ENCODE measurements at places on chromosomes 7 and 10.

DNA sequence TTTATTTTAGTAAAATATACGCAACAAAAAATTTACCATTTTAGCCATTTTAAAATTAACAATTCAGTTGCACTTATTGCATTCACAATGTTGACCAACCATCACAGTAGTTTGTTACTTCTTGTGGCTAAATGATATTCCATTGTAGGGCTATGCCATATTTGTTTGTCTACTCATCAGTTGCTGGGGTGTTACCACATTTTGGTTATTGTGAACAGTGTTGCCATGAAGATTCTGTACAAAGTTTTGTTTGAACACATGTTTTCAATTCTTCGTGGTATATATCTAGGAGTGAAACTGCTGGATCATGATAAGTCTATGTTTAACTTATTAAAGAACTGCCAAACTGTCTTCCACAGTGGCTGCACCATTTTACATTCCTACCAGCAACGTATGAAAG, 46.3 kb upstream of the ZNF365 start:
- DNase-seq, result no peak

GRCh38 chr7:39721345-39721744, 98.0 kb downstream of the RALA start:
- no peak for DNase-seq

DNA sequence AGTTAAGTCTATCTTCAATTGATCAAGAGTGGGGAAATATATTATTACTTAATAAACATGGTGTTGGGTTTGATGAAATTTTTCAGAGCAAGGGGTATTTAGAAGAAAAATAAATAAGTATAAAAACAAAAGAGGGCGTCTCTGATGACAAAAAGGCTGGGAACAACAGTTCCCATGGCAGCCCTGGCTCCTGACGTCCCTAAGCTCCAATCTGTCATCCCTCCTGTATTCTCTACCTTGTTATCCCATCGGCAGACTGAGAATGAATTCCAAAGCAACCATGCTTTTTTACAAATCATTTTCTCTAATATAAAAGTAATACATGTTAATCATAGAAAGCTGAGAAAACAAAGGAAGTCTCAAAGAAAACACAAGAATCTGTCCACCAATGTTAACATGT, 55.5 kb downstream of the SORBS1 start:
- no peak for DNase-seq

- DNase-seq, result no peak
Measured at GRCh38 chr7:27182861-27183681, 2.0 kb downstream of the HOXA11 start.

DNA sequence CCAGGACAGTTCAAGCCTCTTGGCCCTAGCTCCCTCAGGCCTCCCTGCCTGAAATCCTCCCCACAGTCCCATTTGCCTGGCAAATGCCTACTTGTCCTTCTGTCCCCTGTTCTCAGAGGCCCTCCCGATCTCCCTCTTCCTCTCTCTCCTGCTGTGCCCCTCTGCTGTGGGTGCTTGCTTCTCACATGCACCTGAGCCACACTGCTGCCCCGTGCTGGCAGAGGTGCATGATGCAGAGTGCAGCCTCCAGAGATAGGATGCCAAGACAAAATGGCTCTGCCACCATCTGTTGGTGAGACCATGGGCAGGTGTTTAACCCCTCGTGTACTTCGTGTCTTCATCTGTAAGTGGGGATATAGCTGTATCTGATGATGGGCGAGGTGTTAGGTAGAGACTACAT, 158.4 kb downstream of the RGS10 start:
- no peak for DNase-seq

GRCh38 chr10:75352650-75353049, 48.9 kb downstream of the ZNF503 start:
- no peak for DNase-seq

- no peak for DNase-seq
Measured at GRCh38 chr7:152152267-152152666, 126.8 kb downstream of the GALNT11 start.

DNA sequence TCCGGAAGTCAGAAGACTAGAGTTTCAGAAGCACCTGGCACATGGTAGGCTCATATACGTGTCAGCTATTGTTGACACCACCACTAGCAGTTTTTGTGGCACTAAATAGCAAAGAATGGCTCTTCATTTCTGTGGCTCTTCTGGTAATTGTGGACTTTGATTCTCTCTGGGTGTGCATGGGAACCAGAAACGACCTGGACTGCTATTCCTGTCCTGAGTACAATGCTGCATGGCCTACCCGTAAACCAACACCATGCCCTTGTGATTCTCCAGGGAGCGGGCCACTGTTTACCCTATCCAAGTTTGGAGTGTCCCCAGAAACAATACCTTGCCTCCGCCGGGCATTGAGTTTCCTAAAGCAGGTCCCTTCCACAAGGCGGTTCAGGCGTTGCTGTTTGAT, 162.9 kb upstream of the AOAH start:
- no peak for DNase-seq

GRCh38 chr10:454860-455259, 234.6 kb downstream of the DIP2C start:
- DNase-seq, result peak; percentile 14

- no peak for DNase-seq
Measured at GRCh38 chr10:127283576-127283975, 87.2 kb upstream of the INSYN2A start.

DNA sequence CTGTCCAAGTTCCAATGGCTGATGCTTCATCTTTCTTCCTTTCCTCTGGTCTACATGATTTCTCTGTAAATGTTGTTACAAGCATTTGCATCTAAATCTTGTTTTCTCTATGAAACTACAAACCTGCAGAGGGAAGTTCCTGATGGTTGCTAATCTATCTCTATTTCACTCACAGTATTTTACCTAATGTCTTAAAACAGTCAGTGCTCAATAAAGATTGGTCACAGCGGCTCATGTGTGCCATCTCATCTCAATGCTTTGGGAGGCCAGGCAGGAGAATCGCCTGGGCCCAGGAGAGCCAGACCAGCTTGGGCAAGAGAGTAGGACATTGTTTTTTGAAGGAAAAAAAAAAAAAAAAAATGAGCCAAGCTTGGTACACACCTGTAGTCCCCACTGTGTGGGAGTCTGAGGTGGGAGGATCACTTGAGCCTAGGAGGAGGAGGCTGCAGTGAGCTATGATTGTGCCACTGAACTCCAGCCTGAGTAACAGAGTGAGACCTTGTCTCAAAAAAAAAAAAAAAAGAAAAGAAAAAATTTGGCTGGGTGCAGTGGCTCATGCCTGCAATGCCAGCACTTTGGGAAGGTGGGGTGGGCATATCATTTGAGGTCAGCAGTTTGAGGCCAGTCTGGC, 71.3 kb upstream of the ARMC3 start:
- DNase-seq, result no peak

DNA sequence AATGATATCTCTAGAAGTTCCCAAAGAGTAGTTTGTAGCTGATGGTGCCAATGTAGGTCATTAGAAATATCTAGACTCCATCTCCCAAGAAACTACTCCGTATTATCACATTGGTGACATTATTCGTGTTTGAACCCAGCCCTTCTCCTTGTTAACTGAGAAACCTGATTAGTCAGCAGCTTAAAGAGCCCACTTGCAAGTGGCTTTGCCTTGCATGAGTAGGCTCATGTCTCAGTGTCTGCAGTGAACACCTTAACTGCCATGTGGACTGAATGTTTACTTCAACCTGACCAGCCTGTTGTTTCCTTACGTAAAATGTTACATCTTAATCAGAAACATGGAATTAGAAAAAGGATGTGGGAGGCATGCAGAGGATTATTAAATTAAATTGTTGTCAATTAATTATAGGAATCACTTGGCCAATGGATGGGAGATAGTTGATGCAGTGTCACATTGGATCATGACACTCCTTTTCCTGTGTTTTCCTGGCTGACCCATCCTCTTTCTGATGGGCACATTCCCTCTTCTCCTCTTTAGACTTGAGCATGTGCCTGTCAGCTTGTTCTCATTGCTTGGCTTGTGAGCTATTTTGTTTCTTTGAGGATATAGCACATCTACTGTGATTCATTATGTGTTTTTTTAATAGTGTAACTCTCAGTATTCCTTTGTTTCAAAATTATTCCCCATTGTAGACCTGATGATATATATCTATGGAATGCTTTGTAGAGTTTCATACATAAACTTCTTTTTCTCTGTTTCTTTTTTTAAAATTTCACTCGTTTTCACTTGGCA, 18.0 kb downstream of the STARD3NL start:
- DNase-seq, result no peak

DNA sequence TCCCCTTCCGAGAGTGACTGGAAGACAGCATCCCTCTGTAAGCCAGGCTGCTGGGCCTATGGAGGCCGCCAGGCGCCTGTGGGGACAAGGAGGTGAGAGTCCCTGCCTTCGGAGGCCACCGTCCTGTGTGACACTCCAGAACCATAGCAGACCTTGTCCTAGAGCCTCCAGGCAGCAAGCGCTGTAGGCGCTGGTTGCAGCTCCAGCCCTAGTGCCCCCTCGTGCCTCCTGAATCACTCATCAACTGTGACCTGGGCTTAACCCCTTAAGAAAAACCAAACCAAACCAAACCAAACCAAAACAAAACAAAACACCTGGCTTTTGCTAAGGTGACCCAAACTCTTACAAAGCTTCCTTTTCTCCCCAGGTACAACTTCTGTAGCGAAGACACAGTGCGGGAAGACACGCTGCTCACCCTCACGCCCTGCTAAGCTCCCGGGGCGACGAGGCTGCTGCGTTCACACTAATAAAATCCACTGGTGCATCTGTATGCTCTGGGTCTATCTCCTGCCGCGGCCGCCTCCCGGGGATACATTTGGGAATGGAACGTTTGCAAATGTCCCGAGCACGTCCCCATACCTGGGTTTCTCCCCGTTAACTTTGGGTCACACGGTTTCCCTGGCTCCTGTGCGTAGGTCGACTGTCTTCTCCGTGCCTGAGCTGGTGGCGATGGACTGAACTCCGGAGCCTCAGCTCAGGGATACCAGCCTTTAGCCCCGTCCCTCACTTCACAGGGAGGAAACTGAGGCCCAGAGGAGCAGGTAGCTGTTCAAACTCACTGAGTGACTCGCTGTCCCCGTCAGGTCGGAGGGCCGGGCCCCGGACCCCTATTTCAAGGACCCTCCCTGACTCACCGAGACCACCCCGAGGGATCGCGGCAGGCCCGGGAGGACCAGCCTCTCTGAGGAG, 11.8 kb upstream of the PNLIPRP2 start:
- DNase-seq, result no peak

Measured in stimulated activated CD4-positive, alpha-beta T cell treated with anti-CD3 and anti-CD28 coated beads, Interleukin-2, amount 100 ng/mL, for 24 hours (primary cell).